EH (cell line): ENCODE measurements at places on chromosomes 4 and X.

DNA sequence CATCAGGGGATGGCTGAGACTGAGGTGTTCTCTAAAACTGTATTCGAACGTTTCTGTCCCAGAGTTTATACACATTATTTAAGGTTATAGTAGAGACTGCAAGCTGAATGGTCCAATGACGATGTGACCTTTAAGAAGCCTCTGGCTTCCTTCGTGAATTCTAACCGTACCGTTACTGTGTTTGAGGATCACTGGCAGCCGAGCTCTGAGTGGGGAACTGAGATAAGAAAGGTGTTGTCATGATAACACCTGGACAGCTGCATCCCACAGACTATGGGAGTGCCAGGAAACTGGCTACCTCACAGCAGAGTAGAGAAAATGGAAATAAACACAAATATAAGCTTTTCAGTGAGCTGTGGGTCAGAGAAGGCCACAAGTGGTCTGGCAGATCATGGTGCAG lies 59.0 kb downstream of the HMGB2 start:
- DNase-seq = no peak

DNA sequence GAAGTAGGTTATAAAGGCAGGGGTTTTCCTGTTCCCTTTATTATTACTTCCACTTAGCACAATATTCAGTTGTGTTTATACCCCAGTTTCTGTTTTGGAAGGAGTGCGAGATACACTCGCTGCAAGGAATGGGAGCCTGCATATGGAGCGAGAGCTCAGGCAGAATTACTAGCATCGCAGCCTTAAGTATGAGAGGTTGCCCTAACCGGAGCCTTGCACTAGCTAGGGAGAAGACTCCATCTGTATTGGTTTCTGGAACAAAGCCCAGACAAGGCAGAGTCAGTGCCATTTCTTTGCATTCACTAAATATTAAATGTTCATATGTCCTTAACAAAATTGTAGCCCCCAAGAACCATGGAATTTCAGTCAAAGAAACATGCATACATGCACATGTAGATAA lies 6.2 kb upstream of the DCTD start:
- no peak for DNase-seq

GRCh38 chr4:105059337-105059736 lies 87.3 kb upstream of the TET2 start:
- no peak for DNase-seq

- no peak for DNase-seq
Observed at GRCh38 chrX:148156986-148157385, 175.8 kb downstream of the FMR1NB start.

- DNase-seq = no peak
Observed at GRCh38 chr4:3407930-3408792, 33.6 kb upstream of the HGFAC start.

- DNase-seq = no peak
Observed at GRCh38 chrX:18042776-18043175, 177.9 kb downstream of the BEND2 start.

DNA sequence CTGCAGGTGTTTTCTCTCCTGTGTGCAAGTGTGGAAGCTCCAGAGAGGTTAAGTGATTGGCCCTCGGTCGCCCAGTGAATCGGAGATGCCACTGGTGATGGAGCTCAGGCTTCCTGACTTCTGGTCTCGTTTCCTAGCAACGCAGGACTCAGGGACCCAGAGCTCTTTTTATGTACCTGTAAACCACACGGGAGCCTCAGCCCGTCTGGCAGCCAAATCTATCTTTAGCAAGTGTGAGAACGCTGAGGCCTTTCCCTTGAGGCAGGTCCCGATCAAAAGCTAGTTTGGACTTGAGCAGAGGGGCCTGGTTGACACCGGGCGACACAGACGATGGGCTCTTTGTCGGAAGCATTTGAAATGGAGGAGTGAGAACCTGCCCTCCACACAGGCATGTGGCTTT lies 116.8 kb downstream of the SORCS2 start:
- no peak for DNase-seq

DNA sequence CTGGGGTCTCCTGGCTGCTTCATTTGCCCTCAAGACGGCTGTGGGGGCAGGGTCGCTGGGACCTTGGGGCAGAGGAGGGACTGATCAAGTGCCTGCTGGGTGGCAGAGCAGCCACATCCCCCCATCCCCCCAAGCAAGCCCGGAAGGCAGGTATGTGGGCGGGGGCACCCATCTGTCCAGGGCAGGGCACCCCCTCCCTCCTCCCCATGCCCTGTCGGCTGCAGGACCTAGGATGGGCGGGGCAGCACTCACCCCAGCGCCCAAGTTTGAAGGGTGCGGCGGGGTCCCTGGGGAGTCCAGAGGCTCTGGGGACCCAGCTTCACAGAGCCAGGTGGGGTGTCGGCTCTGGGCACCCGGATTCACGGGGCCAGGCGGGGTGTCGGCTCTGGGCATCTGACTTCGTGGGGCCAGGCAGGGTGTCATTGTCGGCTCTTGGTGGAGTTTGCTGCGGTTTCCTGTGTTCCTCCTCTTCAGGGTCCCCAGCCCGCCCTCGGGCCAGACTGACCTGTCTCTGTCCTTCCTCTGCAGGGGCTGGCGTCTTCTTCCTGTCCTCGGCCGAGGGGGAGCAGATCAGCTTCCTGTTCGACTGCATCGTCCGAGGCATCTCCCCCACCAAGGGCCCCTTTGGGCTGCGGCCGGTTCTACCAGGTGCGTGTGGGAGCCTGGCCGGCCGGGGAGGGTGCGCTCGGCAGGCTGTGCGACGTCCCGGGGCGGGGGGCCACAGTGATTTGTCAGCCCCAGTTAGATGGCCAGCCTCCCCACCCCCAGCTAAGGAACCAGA lies 22.1 kb downstream of the DOK7 start:
- DNase-seq = no peak

DNA sequence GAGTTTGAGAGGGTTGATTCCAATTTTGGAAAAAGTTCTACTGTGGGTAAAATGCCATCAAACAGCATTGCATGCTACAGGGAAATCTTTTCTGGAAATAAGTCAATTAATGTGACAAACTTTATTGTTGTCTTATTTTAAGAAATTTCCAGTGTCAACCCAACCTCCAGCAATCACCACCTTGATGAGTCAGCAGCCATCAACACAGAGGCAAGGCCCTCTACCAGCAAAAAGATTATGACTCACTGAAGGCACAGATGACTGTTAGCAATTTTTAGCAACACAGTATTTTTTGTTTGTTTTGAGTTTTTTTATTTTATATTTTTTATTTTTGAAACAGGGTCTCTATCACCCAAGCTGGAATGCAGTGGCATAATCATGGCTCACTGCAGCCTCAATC lies 165.4 kb upstream of the C1QTNF7 start:
- no peak for DNase-seq

DNA sequence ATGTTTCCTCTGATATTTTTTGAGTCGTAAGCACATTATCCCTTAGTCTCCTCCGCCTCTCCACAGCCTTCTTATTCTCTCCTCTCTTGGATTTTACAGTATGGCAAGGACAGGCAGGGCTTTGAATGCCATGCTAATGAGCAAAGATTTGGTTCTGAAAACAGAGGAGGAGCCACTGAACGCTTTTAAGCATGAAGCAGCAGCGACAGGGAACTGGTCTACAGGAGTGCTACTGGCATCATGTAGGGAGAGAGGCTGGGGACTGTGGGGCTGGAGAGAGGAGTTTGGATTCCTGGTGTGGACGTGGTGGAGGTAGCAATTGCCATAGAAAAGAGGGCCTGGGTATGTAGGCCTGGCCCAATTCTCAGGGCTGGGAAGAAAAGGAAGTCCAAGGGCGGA lies 4.6 kb upstream of the CD99L2 start:
- no peak for DNase-seq

DNA sequence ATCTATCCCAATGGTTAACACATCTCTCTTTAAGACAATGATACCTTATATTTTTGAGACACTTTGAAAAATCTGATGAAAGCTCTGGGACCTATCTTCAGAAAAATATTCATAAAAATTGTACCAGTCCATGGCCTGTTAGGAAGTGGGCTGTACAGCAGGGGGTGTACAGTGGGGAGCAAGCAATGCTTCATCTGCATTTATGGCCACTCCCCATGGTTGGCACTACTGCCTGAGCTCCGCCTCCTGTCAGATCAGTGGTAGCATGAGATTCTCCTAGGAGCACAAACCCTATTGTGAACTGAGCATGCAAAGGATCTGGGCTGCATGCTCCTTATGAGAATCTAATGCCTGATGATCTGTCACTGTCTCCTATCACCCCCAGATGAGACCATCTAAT lies 42.6 kb downstream of the C4orf51 start:
- DNase-seq = peak; percentile 1
